ENCODE measurements at places on chromosomes 12 and 14. TPM values are rescaled to one million over a fixed set of nuclear protein-coding genes. Genes with fewer than 3 reads are reported as not detected.

INSM2 gene
- total RNA-seq, result 0.05 TPM

LRRC43 gene
- total RNA-seq, result not detected

FOXN4 gene
- 0.04 TPM for total RNA-seq

GLIPR1L2 gene
- total RNA-seq, result 0.20 TPM
